ENCODE measurements at places on chromosomes 5 and 9.

DNA sequence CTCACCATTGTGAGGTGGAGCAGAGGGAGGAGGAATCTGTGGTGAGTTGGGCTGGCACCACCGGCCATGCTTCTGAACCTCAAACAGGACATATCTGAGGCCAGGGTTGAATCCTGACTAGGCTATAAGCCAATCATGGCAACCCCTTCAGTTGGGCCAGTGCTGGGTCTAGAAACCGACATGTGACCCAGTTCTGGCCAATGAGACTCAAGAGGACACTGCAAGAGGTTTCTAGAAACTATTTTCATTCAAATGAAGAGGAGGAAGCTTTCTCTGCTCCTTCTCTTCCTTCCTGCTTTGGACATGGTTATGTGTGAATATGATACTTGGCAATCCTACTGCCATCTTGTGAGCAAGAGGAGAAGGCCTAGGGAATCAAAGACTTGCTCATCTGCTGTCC lies 417.7 kb downstream of the SEMA5A start:
- no peak for DNase-seq

DNA sequence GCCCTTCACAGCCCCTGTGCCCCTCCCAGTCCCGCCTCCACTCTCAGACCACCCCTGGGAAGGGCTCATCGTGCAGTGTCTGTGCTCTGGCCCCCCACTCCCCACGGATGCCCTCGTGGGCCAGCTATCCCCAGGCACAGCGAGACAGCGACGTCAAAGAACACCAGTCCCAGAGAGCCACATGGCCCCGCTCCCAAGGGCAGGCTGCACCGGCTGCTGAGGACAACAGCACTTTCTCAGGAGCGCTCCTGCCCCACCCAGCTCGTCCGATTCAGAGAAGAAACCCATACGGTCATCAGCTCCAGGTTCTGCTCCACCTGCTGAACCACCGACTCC lies 4.8 kb upstream of the SNAPC4 start:
- DNase-seq: no peak

GRCh38 chr9:6488395-6488794 lies 75.4 kb downstream of the UHRF2 start:
- no peak for DNase-seq

DNA sequence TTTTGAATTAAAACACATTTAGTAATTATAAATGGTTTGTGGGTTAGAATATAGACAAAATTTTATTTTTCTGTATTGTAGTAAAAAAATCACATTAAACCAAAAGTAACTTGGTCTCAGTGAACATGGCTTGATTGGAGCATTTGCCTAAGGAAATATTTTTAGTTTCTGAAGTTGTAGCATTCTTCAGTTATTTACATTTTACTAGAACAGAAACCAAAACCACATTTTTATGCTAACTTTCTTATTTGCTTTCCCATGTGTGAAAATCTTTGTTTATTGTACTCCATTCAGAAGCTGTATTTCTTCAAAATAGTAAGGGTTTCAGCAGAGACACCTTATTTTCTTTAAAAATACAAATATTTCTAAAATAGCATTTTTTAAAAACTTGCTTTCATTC lies 129.9 kb downstream of the SGCD start:
- DNase-seq: no peak

GRCh38 chr9:94736759-94737158 lies 10.3 kb downstream of the AOPEP start:
- DNase-seq: no peak

GRCh38 chr9:137262909-137263285 lies 7.8 kb downstream of the NELFB start:
- no peak for DNase-seq

DNA sequence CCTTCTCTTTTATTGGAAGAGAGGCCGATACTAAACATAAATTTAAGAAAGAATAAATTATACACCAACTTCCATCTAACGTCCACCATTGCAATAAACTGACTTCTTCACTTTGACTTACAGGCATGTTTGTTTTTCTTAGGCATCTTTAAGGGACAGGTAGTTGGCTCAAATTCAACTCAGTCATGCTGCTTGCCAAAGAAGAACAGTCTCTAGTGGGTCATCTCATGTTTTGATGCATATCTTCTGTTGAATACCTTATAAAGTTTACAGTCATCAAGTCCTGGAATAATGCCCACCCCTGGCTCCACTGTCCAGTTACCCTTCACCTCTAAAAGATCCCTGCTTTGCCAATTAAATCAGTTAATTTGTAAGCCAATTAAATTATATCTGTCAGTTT lies 328.2 kb upstream of the GRAMD2B start:
- DNase-seq: no peak

DNA sequence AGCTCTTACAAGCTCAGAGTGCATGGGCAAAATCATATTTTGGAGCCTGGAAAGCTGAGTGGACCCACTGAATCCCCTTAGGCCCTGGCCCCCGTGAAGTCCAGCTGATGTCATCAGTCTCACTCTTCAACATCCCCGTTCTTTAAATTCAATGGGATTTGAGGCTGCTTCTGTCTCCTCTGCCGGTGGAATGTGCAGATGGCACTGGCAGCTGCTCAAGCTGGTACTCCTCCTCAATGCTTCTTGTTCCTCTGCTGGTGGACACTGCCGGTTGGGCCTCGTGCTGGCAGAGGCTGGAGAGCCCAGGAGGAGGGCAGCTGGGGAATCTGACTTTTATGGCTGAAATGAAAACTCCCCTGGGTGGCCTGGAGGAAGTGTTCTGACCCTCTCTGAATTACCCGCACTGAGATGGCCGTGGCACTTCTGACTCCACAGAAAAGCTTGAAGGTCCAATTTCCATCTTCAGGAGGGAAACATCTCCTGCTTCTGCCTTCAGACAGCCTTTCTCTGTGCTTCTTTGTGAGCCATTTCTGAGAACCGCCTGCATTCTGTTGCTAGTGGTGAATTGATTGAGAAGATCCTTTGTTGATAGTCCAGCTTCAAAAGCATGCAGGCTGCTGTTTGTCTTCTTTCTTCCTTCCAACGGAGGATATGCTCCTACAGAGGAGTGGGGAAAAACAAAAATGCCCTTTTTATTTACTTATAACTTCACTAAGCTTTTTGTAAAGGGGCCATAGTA lies 298.9 kb downstream of the TMEM38B start:
- no peak for DNase-seq

DNA sequence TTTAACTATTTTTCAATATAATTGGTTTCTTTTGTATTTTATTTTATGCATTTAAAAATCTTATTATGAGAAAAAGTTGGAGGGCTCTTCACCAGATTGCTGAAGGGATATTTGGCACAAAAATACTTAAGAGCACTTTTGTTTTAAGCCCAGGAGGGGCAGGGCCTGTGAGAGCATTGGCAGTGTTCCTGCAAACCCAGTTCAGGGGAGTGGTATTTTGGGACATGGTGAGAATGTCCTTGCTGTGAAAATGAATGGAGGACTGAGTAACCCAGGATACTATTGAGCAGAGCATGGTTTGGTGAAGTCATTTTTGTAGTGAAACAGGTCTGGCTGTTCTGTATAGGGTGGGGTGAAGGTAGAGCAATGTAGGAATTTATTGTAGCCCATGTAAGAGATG lies 121.4 kb downstream of the KCTD16 start:
- no peak for DNase-seq

- no peak for DNase-seq
Observed at GRCh38 chr5:168072665-168073064, 218.8 kb upstream of the WWC1 start.

GRCh38 chr9:106830527-106831150 lies 32.3 kb upstream of the ZNF462 start:
- peak; percentile 30 for DNase-seq

GRCh38 chr5:79971156-79971555 lies 19.9 kb downstream of the MTX3 start:
- DNase-seq: peak; percentile 36

DNA sequence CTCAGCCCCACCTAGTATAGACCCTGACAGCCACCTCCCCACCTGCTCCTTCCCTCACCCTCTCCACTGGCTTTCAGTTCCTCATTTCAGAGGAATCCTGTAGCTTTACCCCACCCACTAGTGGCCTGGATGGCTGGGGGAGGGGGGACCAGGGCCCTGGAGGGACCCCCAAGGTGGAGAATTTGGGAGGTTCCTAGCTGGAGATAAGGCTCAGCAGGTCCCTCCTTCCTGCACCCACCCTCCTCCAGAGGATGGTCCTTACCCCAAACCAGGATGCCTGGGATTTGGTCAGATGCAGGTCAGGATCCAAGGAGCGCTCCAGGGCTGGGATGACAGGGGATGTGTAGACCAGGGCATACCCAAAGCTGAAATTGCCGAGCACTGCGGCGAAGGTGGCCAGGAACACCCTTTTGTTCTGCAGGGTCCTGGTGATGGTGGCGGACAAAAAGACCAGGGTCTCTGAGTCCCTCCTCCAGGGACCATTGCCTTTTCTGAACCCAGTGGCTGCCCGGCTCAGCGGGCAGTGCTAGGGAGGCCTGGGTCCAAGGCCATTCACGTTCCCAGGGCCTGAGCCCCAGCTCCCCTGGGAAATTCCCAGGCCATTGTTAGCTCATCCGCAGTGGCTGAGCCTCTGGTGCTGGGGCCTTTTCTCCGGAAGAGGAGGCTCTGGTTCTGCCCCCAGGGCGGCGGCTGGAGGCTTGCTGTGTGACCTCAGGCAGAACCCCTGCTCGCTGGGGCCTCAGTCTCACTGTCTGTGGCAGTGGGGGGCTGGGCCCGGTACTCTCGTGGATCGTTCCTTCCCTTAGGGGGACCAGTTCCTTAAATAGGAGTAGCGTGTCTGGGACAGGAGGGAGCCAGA lies 678 bp downstream of the SLC2A6 start:
- DNase-seq: no peak

- DNase-seq: peak; percentile 70
Observed at GRCh38 chr9:136245219-136246150, at the start of gene QSOX2. Gene QSOX2 (minus strand): TSS chr9:136245812. CDS start chr9:136245803, 9 bp downstream.

GRCh38 chr5:67623078-67623477 lies 426.5 kb upstream of the CD180 start:
- no peak for DNase-seq

- DNase-seq: no peak
Observed at GRCh38 chr5:116275282-116275681, 190.5 kb downstream of the COMMD10 start.

DNA sequence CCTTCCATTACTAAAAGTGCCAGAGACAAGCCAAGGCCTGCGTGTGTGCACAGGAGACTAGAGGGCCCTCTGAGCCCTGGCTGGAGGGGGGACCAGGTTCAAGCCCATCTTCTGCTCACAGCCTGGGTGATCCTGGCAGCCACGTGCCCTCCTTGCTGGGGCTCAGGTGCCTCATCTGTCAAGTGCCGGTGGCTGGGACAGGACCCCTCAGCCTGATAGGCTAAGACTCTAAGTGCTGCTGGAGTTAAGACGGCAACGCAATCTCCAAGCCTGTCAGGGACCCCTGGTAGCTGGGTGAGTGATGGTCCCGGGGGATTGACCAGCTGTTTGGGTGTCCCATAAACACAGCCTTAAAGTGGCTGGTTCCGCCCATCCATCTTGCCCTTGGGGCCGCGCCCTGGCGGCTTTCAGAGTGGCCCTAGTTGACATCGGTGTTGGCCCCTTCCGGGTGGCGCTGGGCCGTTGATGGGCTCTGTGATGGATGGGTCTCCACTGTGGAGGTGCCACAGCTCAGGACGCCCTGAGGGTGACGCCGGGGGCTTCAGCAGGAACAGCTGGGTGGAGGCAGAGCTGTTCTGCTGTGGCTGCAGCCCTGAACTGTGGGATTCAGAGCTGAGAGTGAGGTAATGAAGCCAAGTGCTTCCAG lies 136.2 kb downstream of the BARX1 start:
- no peak for DNase-seq

- no peak for DNase-seq
Observed at GRCh38 chr9:97919217-97919813, 3.0 kb downstream of the TRMO start.

DNA sequence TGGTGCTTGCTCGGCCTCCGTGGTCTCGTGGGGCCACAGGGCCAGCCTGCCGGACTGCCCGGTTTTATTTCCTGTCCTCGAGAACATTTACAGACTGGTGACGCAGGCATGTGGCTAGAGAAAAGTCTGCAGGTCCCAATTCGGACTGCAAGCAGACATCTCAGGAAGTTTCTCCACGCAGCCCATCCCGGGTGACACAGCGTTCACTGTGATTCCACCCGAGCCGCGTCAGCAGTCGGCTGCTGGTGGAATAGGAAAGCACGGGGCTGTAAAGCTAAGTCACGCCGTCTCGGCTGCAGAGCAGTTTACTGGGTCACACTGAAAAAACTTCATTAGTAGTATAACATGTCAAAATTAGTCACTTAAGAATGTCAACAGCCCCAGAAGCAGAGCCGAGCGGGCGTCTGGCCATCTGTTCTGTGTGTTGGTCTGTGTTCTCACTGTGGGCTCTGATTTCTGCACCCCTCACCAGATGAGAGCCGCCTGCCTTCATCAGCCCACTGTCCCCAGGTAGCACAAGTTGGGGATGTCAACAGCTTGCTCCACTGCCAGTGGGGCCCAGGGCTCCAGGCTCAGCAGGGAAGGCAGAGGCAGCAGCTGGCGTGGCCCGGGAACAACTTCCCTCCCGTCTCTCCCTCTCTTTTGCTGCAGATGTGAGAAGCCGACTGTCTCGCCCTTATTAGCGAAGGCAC lies 363.7 kb downstream of the IRX2 start:
- DNase-seq: no peak

DNA sequence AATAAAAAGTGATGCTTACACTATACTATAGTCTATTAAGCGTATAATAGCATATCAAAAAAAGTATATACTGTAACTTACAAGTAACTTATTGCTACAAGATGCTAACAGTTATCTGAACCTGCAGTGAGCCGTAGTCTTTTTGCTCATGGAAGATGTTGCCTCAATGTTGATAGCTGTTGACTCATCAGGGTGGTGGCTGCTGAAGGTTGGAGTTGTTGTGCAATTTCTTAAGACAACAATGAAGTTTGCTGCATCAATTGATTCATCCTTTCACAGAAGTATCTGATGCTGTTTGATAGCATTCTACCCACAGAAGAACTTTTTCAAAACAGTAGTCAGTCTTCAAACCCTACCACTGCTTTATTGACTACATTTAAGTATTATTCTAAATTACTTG lies 7.8 kb upstream of the C9orf40 start:
- peak; percentile 42 for DNase-seq

GRCh38 chr5:150052956-150053712 lies 33.2 kb downstream of the CSF1R start:
- peak; percentile 78 for DNase-seq

GRCh38 chr9:87294126-87294525 lies 203.5 kb upstream of the DAPK1 start:
- no peak for DNase-seq

GRCh38 chr5:6979061-6979460 lies 265.8 kb downstream of the TENT4A start:
- DNase-seq: no peak

GRCh38 chr9:95276395-95276954 lies 41.0 kb downstream of the FANCC start:
- DNase-seq: no peak

GRCh38 chr5:61307611-61308010 lies 24.4 kb upstream of the ZSWIM6 start:
- no peak for DNase-seq

- DNase-seq: no peak
Observed at GRCh38 chr5:170104710-170105109, 987 bp upstream of the FOXI1 start.

DNA sequence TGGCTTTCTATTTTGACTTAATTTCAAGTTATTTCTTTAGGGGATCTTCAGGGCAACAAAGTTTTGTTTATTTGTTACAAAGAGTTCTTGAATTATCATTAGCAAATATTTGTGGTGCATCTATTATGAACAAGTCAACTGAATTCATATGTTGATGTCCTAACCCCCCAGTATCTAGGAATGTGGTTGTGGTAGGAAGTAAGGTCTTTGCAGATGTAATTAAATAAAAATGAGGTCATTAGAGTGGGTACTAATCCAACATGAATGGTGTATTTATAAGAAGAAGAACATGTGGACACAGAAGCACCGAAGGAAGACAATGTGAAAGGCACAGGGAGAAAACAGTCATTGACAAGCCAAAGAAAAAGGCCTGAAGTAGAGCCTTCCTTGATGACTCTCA lies 474.0 kb upstream of the DAB2 start:
- peak; percentile 19 for DNase-seq

Data from astrocyte of the spinal cord (primary cell).